ENCODE measurements at places on chromosomes 4 and X.
A peak's percentile ranks its signal among the peaks of the same experiment; 100 is the strongest.

DNA sequence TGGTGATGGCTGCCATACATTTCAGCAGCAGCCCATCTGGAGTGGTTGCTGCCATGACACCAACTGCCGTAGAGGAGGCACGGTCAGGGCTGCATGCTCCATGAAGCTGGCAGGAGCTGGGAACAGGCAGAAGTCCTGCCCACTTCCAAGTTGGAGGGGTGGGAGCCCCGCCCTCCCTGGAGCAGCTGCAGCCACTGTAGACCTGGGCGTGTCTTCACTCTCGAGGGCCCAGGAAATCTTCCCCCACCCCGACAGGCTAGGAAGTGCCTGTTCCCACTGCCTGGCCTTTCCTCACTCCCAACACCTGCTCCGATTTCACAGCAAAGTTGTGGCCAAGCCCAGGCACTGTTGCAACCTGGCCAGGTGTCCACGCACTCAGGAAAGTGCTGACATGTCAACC lies 42.3 kb downstream of the NALF2 start:
- no peak for DNase-seq

DNA sequence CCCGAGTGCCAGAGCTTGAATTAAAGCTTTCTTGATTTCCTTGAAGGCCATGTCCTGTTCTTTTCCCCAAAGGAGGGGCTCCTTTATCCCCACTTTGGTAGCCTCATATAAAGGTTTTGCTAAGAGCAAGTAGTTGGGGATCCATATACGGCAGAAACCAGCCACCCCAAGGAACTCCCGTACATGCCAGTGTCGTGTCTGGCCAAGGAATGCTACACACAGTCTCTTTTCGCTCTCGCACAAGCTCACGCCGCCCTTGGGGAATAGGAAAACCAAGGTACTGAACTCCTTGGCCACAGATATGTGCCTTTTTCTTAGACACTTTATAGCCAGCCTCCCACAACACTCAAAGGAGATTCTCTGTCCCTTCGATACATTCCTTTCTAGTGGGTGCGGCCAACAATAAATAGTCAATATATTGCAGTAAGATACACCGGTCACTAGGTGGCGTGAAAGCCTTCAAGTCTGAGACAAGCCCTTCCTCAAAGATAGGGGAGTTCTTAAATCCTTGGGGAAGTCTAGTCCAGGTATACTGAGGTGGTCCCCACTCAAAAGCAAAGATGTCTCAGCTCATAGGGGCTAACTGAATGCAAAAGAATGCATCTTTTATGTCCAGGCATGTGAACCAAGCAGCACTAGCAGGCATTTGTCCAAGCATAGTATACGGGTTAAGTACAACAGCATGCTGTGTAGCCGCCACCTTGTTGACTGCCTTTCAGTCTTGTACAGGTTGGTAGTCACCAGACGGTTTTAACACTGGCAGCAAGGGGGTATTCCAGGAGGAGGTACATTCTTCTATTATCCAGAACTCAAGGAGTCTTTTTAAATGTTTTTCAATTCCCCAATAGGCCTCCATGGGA lies 57.8 kb upstream of the XAGE1B start:
- DNase-seq = peak; percentile 59

DNA sequence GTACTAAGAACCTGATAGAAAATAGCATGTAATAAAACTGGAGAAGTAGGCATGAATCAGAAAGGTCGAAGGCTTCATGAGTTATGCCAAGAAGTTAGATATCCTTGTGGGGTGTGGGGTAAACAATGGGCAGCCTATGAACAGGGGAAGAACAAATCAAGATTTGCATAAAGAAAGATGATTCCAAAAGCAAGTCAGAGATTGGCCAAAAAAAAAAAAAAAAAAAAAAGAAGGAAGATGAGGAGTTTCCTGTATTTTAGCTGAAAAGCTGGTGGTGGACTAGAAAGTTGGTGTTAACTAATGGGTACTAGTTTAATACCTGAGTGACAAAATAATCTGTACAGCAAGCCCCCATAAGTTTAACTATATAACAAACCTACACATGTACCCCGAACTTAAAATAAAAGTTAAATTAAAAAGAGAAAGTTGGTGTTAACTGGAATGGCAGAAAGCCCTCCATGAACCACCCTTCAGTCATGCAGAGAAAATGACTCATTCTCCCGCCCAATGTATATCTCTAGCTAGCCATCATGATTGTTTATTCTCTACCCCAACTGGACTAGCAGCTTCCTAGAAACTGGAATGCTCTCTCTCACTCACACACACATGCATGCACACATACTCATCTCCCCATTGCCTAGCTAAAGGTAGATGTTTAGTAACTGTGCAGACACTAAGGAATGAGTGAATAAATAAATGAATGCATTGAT lies 41.7 kb downstream of the ATP11C start:
- DNase-seq = no peak

GRCh38 chr4:53653484-53654053 lies 62.3 kb upstream of the LNX1 start:
- DNase-seq = no peak

GRCh38 chr4:189659287-189659686 lies 281.4 kb upstream of the FRG1 start:
- no peak for DNase-seq

DNA sequence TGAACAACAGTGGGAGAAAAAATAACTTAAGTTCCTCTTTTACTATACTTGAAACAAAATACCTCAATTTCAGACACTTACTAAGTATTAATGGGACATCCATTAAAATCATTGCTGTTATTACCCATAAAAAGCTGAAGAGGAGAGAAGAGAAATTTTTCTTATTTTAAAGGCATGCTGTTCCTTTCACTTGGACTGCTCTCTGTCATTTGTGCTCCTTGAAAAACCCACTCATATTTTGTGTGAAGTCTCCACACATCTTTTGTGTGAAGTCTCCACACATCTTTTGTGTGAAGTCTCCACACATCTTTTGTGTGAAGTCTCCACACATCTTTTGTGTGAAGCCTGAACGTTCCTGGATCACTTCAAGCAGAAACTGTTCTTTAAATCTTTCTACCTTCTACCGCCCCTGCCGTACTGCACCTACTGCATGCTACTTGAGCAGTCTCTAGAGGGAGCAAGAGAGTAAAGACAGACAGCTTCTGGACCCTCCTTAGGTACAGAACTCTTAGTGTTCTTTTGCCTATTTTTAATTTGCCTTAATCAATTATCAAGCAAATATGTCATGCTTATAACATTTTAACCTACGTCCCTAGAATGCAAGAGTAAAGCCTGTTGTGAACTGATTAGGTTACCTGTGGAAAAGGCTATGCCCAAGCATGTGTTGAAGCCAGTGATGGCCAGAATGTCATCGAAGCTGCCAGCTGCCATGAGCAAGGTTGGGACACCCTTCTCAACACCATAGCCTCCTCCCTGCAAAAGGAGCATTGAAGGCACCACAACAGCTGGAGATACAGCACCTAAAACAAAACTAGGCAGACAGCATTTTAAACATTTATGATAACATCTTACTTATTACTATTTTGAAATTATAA lies 27.1 kb upstream of the SLC9B1 start:
- peak; percentile 18 for DNase-seq

DNA sequence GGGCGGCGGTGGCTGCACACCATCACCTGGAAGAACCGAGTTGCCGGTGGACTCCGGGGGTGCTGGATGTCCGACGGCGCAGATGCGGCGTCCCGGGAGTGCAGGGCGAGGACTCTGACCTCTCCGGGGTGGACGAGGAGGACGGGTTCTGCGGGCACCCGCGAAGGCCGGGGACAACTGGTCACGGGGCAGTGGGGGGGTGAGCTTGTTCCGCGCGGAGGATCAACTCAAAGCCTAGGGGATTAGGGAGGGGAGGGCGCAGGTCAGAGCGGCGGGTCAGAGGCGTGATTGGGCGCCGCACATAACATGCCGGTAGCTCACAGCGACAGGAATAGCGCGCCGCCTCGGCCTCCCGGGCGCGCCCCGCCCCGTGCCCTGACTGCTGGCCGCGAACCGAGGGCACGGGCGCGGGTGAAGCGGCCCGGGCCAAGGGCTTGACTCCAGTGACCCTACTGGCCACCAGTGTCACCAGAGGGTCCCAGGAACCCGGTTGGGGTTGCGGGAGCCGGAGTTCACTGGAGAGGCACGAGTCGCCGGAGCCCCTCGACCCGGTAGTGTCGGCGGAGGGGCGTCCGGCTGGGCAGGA lies at the start of gene KLHL34:
TSS of gene KLHL34 (minus strand) at position 179 of the 586 bp plus-strand sequence. CDS start 542 bp downstream, outside the sequence.
- peak; percentile 62 for DNase-seq

DNA sequence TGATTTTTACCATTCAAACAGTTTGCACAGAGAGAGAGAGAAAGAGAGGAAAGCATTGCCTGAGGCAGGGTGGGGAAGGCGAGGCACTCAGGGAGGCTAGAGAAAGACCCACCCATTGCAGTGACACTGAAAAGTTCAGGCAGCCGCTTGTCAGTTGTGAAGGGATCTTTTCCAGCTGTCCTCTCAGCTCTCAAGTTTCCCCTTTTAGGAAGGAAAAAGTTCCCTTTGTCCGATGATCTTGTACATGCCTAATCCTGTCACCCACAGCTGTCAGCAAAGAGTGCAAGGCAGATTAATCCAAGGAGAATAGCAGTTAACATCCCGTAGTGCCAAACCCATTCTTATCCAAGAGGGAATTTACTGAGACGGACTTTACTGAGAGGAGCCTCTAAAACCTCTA lies 255.0 kb downstream of the MAGEB5 start:
- DNase-seq = no peak

GRCh38 chr4:116361790-116362189 lies 723.6 kb downstream of the TRAM1L1 start:
- no peak for DNase-seq

GRCh38 chr4:76997077-76997476 lies 47.5 kb downstream of the SEPTIN11 start:
- no peak for DNase-seq

DNA sequence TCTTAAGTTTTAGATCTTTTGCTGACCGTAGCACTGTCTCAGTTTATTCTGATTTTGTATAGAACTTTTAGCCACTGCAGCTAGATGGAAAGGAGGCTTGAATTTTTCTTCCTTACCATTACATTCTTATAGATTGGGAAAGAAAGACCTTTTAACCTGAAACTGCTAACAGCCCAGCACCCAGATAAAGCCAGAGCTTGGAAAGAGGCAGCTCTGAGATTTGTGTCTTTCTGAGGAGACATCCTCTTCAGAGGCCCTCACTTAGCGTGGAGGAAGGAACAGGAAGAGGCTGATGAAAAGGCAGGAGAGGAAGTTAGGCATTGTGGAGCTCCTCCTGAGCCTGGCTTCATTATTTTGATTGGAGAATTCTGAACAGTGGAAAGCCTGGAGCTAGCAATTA lies 35.1 kb downstream of the ATG4A start:
- peak; percentile 12 for DNase-seq

- no peak for DNase-seq
Measured at GRCh38 chrX:153653556-153653955, 6.6 kb downstream of the DUSP9 start.

DNA sequence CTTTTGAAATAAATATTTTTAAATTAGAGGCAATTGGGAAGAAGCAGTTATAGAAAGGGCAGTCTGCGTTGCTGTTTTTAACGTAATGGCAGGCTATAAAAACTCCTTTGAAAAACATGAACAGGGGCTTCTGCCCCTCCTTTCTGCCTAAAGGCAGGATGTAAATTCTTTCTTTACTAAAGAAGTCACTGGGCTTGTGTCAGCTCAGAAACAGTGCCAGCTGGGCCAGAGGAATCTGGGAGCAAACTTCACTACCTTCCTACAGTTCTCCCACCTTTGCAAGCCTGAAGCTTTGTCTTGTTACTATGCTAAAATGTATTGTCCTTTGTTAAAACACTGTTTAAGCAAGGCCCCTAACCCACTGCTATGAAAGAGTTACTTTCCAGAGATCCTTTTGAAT lies 1664.8 kb downstream of the RPA4 start:
- peak; percentile 80 for DNase-seq

- peak; percentile 84 for DNase-seq
Measured at GRCh38 chr4:153257151-153257620, 52.9 kb downstream of the TRIM2 start.

DNA sequence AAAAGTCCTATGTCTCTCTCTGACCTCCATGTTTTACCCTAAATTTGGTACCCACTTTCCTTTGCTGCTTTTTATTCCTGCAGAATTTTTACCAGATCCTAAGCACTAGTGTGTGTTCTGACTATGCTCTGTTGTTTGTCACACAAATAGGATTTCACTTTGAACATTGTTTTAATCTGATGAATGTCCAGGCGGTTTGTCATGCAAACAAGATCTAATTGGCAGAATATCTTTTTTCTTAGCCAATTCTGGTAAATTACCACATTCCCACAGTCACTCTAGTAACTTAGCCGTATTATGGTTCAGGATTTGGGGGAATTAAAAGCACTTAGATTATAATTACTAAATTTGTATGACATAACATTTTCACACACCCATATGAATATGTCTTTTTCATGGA lies 557.2 kb upstream of the BOD1L1 start:
- no peak for DNase-seq

GRCh38 chr4:141041021-141041476 lies 92.2 kb downstream of the RNF150 start:
- DNase-seq = no peak

DNA sequence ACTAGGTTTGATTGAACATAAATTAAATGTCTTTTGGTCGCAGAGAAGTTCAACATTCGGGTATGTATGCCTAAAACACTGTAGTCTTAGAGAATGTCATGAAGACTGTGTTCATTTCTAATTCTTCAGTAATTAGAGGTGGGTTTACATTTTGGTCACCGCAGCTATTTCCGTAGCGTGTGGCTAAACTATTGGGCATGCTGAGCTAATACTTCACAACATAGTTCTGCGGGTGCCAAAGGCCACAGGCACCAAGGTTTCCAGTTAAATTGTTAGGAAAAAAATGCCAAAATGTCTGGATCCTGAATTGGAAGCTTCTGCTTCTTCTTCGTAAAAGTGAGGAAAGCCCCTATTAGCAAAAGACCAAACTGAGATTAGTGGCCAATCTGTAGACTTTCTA lies 25.1 kb downstream of the SMIM31 start:
- no peak for DNase-seq

DNA sequence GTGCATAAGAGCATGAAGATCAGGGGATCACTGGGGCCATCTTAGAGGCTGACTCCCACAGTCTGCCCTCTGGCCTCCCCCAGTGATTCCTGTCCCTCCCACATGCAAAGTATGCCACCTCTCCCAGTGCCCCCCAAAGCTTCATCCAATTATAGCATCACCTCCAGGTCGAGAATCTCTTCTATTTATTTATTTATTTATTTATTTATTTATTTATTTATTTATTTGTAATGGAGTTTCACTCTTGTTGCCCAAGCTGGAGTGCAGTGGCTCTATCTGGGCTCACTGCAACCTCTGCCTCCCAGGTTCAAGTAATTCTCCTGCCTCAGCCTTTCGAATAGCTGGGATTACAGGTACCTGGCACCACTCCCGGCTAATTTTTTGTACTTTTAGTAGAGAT lies 50.1 kb downstream of the BCORL1 start:
- no peak for DNase-seq

DNA sequence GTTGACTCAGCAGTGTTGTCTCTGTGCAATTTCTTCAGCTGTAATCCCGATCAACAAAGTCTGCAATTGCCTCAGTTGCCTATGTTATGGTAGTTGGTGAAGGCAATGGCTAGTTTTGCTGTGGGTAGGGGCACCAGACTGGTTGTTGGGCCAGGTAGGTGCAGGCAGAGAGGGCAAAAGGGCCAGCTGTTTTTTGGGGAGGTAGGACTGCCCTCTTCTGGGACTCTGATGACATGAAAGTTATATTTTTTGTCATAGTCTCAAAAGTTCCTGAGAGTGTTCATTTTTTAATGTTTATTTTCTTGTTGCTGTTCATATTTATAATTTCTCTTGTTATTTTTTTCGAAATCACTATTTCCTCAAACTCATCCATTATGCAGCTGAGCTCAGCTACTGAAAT lies 25.1 kb downstream of the DCAF12L2 start:
- DNase-seq = no peak

Measured in ELF-1 (cell line).